ENCODE measurements at places on chromosomes 13 and 19.
A peak's percentile ranks its signal among the peaks of the same experiment; 100 is the strongest.

- no peak for DNase-seq
These were observed 465.6 kb downstream of the ITGBL1 start for GRCh38 chr13:101917833-101918661.

DNA sequence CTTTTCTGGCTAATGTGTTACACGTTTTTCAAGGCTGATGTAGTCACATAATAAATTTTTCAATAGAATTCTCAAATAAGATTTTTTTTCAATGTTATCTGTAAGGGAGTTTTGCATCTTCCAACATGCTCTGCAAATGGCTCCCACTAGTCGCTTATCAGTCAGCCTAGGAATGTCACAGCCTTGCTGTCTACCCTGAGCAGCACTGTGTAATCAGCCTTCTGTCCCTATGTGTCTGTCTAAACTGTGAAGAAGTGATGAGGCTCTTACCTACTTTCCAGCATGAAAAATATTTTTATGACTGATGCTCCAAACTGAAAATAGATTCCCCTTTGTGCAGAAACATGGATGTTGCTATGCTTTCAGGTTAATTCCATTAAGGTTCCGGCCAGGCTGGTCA lies 75.1 kb upstream of the FAM216B start:
- DNase-seq = no peak

GRCh38 chr19:41597600-41598041 lies 21.7 kb downstream of the CEACAM21 start:
- peak; percentile 48 for DNase-seq

GRCh38 chr13:44249431-44249836 lies 124.2 kb upstream of the SERP2 start:
- no peak for DNase-seq

- DNase-seq = no peak
These were observed 6.6 kb downstream of the TMEM272 start for GRCh38 chr13:51838240-51838846.

DNA sequence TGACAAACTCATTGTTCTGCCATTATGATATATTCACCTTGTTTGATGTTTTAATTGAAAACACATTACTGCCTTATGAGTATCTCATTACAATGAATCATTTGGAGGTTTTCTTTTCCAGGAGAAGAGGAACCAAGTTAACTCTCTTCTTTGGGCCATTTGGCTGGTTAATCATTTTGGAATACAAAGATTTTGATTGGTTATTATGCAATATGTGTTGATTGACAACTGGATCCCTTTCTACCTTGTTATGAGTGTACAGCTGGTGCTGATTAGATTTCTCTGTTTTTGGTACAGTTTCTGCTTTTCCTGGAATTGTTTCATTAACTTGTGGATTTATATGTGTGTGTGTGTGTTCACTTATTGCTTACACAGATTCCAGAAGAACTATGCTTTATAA lies 49.2 kb upstream of the RGCC start:
- DNase-seq = no peak

- no peak for DNase-seq
These were observed 70.2 kb upstream of the ZDHHC20 start for GRCh38 chr13:21529146-21529893.

- DNase-seq = no peak
These were observed 2.5 kb upstream of the LHB start for GRCh38 chr19:49019242-49019932.

DNA sequence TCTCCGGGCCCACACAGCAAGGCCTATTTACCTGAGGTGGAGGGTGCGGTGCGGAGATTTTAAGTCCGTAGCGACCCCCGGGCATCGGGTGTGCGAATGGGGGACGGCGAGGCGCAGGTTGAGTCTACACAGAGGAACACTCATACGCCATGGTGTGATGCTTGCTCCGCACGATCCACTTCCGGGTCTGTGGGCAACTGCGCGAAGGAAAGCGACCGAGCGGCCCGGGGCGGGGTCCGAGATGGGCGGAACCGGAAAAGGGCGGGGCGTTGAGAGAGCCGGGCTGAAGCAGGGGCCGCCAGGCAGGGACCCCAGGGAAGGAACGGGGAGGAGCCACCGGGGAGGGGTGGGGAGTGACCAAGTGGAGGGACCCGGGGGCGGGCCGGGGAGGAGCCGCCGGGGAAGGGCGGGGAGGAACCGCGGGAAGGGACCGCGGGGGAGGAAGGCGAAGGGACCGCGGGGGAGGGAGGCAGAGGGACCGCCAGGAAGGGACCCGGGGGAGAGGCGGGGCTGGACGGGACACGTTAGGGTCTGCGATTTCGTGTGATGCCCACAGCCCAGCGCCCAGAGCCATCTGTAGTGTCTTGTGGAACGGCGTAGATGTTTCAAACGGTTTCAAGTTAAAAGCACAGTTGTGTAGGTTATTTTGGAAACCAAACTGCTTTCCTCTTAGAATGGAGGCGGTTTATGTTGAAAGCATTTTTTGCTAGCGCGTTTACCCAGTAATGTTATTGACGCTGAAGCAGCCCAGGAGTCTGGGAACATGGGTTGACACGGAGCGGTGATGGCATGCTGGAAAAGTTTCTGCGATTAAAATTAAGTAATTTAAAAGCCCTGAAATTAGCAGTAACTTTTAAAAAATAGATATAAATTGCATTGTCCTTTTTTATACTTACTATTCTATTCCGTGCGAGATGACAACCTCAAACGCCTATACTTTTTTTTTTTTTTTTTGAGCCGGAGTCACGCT lies at the start of gene ZNF160:
Gene ZNF160, minus strand, starts transcription at position 189 of the 970 bp plus-strand sequence. CDS start 17,146 bp downstream, outside the sequence.
- DNase-seq = peak; percentile 96

DNA sequence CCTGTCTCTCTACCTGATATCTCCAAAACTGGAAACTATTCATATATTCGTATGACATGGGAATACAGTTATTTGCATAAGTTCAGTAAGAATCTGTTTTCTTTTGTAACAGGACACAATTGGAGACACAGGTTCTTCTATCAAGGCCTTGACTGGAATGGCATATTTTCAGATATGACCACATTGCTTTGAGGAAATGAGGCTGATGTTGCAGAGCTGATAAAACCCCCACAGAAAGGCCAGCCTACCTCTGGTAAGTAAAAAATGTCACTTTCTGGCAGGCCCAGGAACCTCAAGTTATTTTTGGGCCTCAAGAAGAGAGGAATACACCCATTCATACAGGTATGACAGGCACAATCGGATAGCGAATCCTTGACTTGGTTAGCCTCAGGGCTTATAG lies 29.5 kb upstream of the KBTBD6 start:
- DNase-seq = no peak

DNA sequence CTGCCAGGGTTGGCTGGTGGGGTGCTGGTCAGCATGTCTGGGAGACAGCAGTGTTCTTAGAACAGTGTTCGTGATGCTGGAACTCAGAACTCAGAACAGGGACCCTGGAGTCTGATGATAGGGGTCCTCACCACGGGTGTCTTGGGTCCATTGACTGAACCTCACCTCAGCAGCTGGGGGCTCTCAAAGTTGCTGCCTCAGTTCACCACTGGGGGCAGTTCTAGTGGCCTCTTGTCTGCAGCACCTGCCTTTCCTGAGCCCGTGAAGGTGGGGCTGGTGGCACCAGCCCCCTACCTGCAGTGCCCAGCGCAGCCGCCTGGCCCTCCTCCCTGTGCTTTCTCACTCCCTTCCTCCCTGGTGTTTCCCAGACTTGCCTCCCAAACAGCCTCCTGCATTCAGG lies 28.5 kb downstream of the SAFB start:
- no peak for DNase-seq

DNA sequence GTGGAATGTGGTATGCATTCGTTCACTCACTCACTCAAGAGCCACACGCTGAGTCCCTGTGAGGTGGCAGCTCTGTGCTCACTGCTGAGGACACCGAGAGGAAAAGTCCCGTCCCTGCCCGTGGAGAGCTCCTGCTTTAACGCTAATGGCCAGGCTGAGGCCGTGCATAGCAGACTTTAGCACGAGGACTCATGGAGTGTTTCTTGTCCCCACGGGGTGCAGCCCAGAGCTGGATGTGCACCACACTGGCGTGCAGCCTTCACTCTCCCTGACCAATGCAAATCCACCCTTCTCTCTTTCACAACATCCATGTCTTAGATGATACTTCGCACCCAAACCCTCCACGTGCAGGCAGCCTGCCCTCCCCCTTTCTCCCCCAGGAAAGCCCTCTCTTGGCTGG lies 159.6 kb upstream of the ZNF536 start:
- DNase-seq = no peak

GRCh38 chr13:34805347-34805746 lies 136.7 kb upstream of the NBEA start:
- DNase-seq = no peak

GRCh38 chr19:41787055-41787454 lies 9.3 kb upstream of the CEACAM3 start:
- DNase-seq = no peak

GRCh38 chr19:28427376-28428083 lies 785.4 kb downstream of the UQCRFS1 start:
- no peak for DNase-seq

GRCh38 chr19:46413262-46414031 lies at the start of gene CCDC8:
Gene CCDC8, minus strand, starts transcription at chr19:46413564. Its CDS starts 754 bp downstream, at chr19:46412810.
- no peak for DNase-seq

GRCh38 chr13:38674208-38674607 lies 12.7 kb upstream of the FREM2 start:
- DNase-seq = no peak

GRCh38 chr19:41848666-41849065 lies 3.8 kb downstream of the DMRTC2 start:
- DNase-seq = no peak

DNA sequence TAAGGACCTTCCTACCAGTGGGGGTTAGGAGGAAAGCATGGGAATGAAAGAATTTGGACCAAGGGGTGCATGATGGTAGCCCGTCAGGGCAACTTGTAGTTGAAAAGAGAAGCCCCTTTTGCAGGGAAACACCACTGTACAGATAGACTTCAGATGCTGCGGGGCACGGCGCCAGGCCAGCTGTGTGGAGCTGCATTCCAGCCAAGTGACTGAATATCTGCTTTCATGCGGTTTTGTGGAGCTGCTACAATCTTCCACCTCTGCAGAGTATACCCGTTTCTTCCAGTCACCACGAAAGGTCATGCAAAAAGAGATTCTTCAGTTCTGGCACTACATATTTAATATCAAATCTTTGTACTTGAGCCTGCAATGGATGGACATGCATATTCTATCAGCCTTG lies 104.7 kb downstream of the RGCC start:
- peak; percentile 46 for DNase-seq

GRCh38 chr19:39230096-39230764 lies 14.6 kb downstream of the IFNL3 start:
- no peak for DNase-seq

GRCh38 chr13:77430377-77430951 lies 103.6 kb upstream of the MYCBP2 start:
- no peak for DNase-seq

- DNase-seq = no peak
These were observed 212.0 kb upstream of the SPRY2 start for GRCh38 chr13:80552851-80553440.

DNA sequence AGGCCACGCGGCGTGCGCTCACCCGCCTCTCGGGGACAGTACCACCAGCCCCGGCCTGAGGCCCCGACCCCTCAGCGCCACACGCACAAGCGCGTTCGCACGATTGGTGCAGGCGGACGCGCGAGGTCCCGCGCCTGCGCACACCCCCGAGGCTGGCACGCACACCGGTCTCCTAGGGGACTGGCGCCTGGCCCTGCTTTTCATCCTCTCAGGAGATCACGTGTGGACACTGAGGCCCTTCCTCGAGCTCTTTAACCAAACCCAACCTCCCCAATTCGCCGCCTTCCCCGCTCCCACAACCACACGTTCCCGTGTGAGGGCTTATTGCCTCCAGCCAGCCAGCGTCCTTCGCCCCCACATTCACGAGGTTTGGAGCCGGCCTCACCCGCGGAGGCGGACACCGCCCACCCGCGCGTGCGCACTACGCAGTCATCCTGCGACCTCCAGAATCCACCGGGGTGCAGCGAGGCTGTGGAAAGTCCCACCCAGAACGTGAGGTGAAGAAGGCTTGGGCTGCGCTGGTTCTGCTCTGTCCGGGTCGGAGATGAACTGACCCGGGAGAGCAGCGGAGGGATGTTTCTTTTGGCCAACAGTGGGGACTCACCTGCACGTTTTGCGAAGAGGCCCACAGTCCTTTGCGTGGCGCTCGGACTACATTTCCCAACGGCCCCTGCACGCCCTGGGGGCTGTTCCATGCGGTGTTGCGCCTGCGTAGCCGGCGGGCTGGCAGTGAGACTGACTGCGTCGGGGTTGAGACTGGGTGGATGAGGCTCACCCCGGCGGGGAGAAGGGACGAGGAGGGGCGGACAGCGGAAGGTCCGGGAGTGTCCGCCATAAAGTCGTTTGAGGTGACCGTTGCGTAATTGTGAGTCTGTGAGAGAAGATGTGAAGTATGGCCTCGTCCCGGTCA lies 539 bp upstream of the ZNF667 start:
- DNase-seq = peak; percentile 88

DNA sequence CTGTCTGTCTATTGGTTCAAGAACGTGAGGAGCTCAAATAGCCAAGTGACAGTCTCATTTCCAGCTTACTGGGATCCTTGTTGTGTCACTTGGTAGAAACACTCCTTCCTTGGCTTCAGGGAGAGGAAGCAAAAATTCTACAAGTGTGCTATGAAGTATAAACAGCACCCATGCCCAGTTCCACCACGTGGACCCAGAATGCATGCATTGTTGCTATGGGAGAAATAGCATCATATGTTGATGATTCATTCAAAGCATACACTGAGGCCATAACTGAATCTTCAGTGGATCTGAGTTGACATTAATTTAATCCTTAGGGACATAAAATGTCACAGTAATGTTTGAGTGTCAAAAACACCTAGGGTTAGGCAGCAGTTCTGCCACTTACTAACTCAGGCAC lies 199.0 kb upstream of the RXFP2 start:
- no peak for DNase-seq

DNA sequence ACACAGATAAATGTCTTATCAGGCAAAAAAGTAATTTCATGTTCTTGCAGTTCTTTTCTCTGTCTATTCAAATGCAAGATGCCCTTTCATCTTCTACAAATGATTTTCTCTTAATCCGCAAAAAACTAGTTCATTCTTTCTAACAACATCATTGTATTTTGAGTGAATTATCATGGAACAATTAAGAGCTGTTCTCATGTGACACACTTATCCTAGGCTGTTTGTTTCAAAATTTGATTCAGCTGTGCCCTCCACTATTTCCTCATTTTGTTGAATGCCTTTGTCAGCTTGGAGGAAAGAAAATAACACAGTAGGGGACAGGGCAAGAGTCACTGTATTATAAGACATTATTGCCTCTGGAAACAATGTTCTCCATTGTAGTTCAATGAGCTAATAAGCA lies 396.9 kb downstream of the KCTD12 start:
- DNase-seq = no peak

- no peak for DNase-seq
These were observed 19.4 kb upstream of the PLEKHF1 start for GRCh38 chr19:29645911-29646310.

DNA sequence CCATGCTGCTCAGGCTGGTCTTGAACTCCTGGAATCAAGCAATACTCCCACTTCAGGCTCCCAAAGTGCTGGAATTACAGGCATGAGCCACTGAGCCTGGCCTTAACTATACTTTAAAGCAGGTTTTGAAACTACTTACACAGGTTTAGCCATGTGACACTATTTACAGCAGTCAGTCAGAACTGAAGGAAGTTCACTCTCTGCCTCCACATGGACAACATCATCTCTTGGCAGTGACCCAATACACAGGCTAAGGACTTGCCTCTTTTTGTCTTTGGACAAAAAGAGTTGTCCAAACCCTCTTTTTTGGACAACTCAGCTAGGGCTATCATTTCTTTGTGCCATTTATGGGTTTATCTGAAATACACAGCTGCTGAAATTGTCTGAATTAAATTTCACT lies 89.0 kb upstream of the CLDN10 start:
- DNase-seq = no peak

Data from HS-27A (cell line).